ENCODE measurements at places on chromosomes 4 and X.

DNA sequence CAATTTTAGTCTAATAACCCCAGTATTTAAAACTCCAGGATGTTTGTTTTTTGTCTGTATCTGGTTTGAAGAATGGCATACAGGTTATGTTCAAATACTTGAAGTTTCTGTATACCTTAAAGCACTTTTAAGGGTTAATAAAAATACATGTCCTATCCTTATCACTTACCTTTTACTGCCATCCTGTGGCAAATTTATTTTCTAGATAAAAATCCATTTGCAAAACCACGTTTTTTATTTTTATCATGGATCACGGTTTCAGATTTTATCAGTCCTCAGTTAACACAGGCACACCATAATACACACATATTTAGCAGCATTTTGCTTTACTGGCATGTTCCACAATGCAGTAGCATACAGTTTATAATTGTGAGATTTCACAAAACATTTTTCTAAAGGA is 113.3 kb upstream of the H2AZ1 start:
- no peak for DNase-seq

GRCh38 chr4:120056246-120056645 is 10.4 kb downstream of the MAD2L1 start:
- DNase-seq: no peak

DNA sequence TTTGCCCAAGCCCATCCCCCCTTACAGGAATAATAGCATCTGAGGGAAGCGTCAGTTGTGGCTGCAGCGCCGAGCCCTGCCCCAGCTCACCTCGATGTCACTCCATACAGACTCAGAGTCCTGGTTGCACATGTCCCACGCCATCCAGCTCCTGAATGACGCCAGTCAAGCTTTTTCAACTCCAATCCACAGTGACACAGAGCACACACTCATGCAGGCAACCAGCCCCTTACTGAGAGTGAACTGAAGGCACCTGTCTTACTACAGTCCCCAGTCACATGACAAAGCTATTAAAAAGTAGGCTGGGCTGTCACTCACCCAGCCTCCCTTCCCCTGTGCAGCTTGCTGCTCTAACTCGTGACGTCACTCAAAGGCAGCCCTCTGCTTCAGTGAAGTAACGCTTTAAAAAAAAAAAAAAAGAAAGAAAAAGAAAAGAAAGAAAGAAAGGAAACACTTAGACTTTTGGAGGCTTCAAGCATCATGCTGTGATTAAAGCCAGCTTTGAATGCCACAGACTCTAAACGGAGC is at the start of gene PPARGC1A:
Gene PPARGC1A, minus strand, starts transcription at position 234 of the 528 bp plus-strand sequence. Its CDS starts 90 bp downstream, at position 144.
- DNase-seq: no peak

DNA sequence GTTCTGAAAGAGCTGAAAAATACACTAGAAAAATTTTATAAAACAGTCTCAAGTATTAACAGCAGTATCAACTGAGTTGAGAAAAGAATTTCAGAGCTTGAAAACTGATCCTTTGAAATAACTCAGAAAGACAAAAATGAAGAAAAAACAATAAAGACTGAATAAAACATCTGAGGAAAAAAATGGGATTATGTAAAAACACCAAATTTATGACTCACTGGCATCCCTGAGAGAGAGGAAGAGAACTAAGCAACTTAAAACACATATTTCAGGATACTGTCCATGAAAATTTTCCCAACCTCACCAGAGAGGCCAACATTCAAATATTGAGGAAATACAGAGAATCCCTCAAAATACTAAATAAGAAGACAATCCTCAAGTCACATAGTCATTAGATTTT is 22.9 kb downstream of the PABPC4L start:
- no peak for DNase-seq

GRCh38 chrX:40950546-40950945 is 134.7 kb upstream of the USP9X start:
- DNase-seq: no peak

DNA sequence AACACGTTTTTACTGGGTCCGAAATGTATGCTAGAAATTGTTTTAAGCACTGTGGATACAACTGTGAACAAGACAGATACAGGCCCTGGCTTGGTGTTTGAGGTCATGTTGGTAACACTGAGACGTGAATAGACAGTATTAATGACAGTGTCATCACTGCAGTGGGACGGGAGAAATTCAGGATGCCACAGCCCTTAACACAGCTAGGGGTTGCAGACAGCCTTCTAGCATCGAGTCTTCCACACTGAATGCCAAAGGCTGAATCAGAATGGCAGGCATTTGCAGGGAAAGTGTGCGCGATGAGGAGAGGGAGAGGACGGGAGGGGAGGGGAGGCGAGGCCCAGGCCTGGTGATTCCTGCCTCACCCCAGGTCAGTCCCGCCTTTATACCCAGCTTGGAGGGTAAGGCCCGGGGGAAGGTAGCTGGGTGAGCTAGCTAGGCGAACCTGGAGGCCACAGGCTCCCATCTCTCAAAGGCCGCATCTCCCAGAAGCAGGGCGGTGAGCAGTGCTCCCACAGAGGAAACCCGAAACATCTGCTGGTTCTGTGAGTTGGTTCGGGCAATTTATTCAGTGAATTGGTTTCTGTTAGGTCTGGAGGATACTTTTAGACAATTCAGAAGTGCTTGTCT is 44.1 kb upstream of the CLDN24 start:
- DNase-seq: no peak

- no peak for DNase-seq
These were observed 96.8 kb downstream of the TET2 start for GRCh38 chr4:105243446-105243845.

- DNase-seq: no peak
These were observed 87.4 kb downstream of the ATXN3L start for GRCh38 chrX:13232484-13232883.

GRCh38 chr4:121376556-121376955 is 4.3 kb downstream of the QRFPR start:
- DNase-seq: no peak

- no peak for DNase-seq
These were observed 105.0 kb downstream of the AREG start for GRCh38 chr4:74549936-74550335.

DNA sequence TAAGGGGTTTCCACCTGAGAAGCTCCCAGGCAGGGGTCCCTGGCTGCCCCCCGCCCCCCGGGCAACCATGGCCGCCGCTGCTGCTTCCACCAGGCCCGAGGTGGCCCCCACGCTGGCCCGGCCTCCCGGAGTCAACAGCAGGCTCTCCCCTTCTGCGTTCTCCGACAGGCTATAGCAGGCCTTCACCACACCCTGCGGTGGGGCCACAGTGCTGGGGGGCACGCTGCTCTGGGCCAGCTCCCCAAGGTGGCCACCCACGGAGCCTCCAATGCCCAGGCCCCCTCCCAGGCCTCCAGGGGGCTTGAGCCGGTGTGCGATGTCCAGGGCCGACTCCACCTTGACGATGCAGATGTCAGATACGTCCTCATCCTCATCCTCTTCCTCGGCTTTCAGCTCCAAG is 72.5 kb downstream of the UBE2K start:
- no peak for DNase-seq

DNA sequence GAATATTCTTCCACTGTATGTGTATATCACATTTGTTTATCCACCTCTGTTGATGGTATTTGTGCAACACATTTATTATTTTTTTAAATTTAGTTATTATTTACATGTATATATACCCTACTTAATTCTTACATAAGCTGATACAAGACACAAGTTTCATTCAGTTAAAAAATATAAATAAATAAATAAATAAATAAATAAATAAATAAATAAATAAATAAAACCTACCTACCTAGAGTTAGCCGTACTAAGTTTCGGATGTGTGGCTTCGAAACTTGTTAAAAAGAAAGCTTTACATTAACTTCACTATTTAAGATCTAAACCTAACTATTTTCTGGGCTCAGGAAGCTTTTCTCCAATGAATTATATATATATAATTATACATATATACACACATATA is 23.3 kb upstream of the REPS2 start:
- no peak for DNase-seq

DNA sequence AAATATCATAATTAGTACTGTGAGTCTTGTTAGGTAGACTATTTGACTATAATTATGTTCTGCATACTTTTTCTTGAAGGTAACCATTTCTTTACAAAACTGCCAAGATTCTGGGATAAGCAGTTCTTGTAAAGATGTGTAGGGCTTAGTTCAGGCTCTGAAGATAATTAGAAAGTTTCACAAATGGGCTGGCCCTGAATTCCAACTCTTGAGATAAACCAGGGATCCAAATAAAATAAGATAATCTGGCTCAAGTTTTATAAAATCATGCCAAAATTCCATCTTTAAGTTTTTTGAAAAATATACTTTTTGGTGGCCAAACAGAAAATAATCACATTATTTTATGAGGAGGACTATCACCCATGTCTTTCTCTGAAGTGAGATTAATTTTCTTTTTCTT is 35.5 kb upstream of the GLRB start:
- DNase-seq: no peak

DNA sequence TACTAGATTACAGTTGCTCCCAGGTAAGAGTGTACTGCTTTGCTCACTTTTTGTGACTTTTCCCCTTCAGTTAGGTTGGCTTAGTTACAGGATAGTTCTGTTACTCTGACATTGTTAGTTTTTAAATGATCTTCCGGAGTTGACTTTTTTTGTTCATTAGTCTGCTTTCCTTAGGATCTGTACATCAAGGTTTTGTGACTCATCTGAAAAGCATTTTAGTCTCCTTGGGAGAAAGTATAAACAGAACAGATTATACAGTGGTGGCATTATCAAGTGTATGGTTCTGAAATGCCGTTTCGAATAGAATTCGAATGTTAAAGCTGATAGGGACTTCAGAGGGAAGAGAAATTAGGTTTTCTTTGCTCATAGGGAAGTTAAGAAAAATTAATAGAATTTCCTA is 63.3 kb downstream of the USP9X start:
- no peak for DNase-seq

GRCh38 chr4:41446981-41447725 is 90.8 kb upstream of the LIMCH1 start:
- DNase-seq: no peak

- DNase-seq: peak; percentile 6
These were observed 23.5 kb upstream of the SYNPO2 start for GRCh38 chr4:118865091-118865708.

GRCh38 chr4:4437798-4438470 is 51.0 kb downstream of the NSG1 start:
- DNase-seq: no peak

GRCh38 chr4:38235354-38235753 is 275.2 kb downstream of the PTTG2 start:
- DNase-seq: no peak

DNA sequence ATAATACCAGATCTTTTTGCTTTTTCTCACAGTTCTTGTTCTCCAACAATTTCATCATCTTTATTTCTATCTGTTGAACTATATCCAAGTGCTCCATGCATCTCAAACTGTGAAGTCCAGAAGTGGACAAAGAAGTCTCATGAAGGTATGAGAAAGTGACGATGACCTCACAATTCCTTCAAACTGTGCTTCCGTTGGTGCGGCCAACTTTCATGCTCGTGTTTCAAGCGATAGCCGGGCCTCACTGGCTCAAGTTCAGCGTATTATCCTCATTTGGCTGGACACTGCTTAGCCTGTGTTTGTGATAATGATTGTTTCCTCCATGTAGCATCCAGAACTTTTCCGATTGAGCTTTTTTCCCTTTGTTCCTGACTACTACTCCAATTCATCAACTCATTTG is 143.1 kb downstream of the PALLD start:
- no peak for DNase-seq

- no peak for DNase-seq
These were observed 452.9 kb downstream of the GRXCR1 start for GRCh38 chr4:43345323-43345925.

- no peak for DNase-seq
These were observed at the start of gene GPRASP2 for GRCh38 chrX:102712216-102712966. Gene GPRASP2 (plus strand): TSS chrX:102712448. CDS start chrX:102714870, 2,422 bp downstream.

GRCh38 chr4:171042989-171043524 is 770.1 kb upstream of the GALNTL6 start:
- no peak for DNase-seq

GRCh38 chr4:121168446-121169281 is 4.5 kb upstream of the TNIP3 start:
- no peak for DNase-seq

GRCh38 chrX:12955882-12956703 is 18.8 kb upstream of the TMSB4X start:
- no peak for DNase-seq

GRCh38 chrX:109902665-109903064 is 100.2 kb upstream of the TMEM164 start:
- DNase-seq: no peak

DNA sequence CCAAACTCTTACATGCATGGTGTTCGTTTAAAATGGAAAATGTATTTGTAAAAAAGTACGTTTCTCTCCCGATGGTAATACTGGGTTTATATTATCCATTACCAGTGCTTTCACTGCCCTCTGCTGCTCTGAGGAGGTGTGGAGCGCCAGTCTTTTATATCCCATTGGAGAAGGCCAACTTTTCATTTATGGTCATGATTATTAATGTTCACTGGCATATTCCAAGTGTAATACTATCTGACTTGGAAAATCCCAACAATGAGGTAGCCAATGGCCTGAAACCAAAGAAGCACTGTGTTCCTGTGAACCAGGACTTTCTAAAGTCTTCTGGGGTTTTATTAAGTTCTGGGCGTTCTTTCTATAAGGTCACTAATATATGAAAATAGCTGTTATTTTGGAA is 80.7 kb downstream of the SYNPO2 start:
- DNase-seq: no peak

DNA sequence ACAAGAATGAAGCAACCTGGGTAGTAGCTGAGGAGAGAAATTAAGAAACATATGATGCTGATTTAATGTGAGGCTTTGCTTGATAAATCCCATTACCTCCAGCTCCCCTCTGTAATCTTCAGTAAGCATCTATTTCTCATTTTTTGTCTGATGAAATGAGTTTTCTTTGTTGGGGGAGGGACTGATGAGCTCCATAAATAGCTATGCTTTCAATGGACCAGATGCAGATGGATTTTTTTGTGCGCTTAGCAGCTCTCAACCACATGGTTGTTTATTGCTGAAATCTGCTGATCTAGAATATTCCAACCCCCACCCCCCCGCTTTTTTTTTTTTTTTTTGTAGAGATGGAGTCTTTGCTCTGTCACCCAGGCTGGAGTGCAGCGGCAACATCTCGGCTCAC is 1082.0 kb downstream of the RAPGEF2 start:
- no peak for DNase-seq

- DNase-seq: no peak
These were observed 374.7 kb upstream of the FGF13 start for GRCh38 chrX:139086246-139086645.

All from cerebellar nuclear complex (tissue), 1 donor.